ENCODE measurements at places on chromosomes 3 and 15.

DNA sequence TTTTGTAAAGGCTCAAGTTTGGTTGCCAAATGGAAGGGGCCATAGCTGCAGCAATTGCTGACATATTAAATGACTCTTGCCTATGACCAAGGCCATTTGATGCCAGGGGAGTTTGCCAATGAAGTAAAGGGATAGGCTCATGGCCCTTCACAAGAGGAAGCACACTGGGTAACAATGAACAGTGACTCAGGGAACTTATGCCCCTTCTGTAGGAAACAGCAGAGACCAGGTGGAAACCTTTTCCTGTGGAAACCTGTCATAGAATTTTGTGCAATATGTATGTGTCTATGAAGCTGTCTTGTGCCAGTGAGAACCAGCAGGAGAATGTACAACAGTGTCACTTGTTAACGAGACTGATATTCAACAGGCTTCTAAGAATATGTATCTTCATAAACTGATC, 25.4 kb upstream of the AVEN start:
- DNase-seq, result no peak

DNA sequence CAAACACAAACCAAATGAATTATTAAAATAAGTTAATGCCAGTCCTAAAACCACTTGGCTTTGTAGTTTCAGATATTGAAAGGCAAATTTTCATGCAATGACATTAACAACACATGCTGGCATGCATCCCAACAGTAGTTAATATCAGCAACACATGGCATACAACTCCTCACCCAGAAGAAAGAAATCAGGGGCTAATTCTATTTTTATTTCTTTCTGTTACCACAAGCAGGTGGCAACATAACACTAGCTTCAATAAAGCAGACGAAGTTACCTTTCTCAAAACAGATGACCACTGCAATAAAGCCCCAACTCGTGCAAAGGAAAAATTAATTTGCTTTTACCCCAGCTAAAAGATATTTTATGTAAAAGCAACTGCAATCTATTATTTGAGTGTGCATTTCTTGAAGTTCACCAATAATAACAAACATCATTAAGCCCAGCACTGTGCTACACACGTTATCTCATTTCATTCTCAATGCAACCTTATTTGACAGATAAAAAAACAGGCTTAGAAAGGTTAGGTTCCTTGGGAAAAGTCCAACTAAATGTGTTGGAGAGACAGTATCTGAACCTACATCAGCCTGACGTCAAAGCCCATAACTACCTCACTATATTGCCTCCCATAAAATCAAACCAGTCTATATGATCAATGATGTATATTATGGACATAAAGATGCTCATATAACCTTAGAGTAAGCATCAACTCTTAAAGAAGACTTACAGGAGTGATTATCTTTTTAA, 2.8 kb downstream of the TOP2B start:
- DNase-seq, result no peak

GRCh38 chr15:63497642-63498467, 6.5 kb upstream of the USP3 start:
- DNase-seq, result no peak

DNA sequence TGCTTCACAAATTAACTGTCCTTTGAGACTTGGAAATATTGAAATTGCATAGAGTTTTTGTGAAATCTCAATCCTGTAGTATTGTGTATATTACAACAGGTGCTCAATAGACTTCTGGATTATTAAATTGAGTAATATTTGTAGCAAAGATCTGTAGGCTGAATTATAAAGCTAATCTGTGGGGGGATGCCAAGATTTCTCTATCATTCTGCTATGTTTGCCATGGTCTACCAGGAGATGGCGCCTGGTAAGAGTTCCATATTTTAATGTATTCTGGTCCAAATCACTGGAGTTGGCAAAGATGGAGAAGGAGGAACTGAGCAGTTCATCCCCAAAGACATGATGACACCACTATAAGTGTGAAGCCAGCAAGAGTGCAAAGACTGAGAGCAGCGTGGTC, 340.9 kb upstream of the TPRG1 start:
- no peak for DNase-seq

- DNase-seq, result no peak
These were observed 18.5 kb upstream of the IL1RAP start for GRCh38 chr3:190495354-190495753.

DNA sequence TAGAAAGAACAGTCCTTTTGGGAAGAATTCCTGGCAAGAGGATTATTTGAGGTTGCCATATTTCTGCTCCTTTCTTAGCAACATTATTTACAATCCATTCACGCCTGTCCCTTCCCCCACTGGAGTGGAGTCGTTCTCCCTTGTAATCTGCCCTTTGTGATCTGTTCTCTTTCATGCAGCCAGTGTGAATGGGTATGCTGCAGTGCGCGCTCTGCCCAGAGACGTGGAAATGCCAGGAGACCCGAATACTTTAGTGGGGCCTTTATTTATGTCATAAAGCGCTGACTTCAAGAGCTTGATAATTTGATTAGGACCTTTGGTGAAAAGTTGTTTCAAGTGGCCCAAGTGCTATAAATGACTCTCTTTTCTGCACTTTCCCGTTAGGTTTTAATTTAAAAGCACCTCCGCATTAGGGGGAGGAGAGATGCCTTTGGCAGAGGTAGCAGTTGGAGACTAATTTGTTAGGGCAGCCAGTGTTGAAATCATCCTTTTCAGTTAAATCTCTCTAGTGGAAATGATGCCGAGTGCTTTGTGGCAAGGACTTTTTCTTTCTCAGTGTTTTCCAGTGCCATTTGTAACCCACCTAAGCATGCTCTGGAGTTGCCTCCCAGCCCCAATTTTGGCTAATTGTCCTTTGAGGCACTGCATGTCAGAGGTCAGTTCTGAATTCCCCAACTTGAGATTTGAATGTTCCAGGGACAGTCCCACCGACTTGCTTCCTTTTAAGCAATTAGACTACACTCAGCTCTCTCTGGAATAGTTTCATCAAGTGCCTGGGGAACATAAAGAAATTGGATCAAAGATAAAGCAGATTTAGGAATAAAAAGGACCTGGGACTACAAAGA, 52.4 kb downstream of the PSMD6 start:
- DNase-seq, result no peak

GRCh38 chr3:149089395-149089794, 3.1 kb upstream of the HLTF start:
- no peak for DNase-seq

DNA sequence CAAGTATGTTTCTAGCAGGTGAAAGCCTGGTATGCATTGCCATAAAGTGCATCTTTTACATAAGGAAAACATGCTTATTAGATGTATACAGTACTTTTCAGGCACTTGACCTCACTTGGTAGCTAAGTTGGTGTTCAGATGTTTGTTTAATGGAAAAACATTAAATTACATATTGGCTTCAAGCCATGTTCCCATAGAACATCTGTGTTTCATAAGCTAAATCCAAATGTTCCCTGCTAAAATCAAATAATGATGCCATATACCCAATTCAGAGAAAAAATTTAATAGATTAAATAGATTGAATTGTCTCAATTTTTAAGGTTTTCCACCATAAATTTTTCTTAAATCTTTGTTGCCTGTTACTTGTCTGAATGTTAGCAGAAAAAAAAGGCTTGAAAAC, 19.1 kb upstream of the RPL22L1 start:
- no peak for DNase-seq

- no peak for DNase-seq
These were observed 416.9 kb downstream of the FOXP1 start for GRCh38 chr3:71166339-71167240.

DNA sequence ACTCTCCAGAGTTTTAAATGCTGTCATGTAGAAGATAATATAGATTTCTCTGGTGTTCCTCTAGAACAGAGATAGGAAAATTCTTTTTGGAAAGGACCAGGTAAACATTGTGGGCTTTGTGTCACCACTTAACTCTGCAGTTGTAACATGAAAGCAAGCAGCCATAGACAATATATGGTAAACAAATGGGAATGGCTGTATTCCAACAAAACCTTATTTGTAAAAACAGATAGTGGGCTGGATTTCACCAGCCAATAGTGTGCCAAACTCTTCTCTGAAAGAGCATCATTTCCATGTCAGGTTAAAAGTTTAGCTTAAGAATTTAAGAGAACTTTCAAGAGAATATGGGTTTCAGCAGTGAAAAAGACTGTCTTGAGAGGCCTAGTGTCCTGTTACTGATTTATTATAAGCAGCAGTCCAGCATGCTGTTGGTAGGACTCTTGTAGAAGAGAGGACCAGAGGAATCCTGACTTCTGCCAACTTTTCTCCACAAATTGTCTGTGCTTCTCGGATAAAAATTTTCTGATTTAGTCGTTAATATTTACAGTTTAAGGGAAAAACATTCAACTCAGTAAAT, 107.7 kb downstream of the TCF12 start:
- no peak for DNase-seq

- no peak for DNase-seq
These were observed 33.2 kb upstream of the NSMCE3 start for GRCh38 chr15:29302871-29303270.

DNA sequence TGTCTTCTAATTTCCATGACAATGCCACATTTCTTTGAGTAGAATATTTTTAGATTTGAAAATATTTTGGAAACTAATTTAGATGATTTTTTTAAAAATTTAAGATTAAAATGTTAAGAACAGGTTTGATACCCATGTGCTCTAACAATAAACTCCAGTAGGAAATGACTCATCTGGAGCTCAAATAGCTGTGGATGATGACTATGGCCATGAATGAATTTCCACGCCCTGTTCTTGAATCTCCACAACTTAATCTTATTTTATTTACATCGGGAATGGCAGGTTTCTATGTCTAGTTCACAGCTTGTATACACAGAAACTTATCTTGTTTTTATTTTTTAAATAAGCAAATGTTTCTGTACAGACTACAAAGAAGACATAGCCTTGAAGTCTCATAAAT, 726.8 kb downstream of the NAALADL2 start:
- DNase-seq, result no peak

GRCh38 chr3:171123915-171124314, 97.4 kb upstream of the SLC2A2 start:
- no peak for DNase-seq

GRCh38 chr3:16509721-16510619, 3.5 kb downstream of the RFTN1 start:
- no peak for DNase-seq

DNA sequence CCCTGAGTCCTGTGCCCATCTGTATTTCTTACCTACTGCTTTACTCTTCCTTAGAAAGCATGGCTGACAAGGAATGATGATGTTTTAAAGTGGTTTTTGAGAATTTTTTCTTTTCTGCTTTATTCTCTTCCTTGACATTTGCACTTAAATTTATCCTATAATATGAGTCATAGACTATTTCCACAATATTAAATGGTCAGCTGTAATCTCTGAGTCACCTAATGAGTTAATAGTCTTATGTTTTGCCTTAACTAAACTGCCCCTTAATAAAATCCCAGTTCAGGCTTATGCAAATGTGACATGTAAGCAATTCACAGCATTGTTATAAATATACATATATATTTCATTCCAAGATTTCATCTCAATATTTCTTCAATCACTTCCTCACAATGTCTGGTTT, 23.8 kb downstream of the MEIS2 start:
- no peak for DNase-seq
